T-cell (primary cell): ENCODE measurements at places on chromosomes 16 and 17.
A peak's percentile ranks its signal among the peaks of the same experiment; 100 is the strongest.

GRCh38 chr16:57134982-57135381 lies 42.6 kb downstream of the CPNE2 start:
- DNase-seq: peak; percentile 20

- no peak for DNase-seq
These were observed 84.3 kb downstream of the KSR1 start for GRCh38 chr17:27540318-27541101.

GRCh38 chr16:28821874-28822519 lies 802 bp upstream of the ATXN2L start:
- no peak for DNase-seq

DNA sequence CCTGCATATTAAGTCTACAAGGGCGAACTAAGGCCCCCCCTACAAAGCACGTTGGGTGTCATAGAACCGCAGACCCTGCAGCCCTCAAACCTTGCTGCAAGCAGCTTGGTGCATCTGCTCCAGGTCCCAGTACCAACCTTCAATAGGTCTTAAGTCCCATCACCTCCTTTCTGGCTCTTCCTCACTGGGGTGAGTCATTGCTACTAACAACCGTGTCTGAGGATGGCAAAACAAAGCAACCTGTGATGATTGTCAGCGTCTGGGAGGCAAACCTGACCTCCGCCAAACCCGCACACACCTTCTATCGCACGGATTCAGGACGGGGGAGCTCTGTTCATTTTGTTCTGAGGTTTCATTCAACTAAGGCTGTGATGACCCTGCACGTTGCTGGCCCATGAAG lies 138.9 kb downstream of the SLC39A11 start:
- DNase-seq: no peak

GRCh38 chr16:1706386-1707192 lies 594 bp downstream of the MAPK8IP3 start:
- DNase-seq: peak; percentile 46

DNA sequence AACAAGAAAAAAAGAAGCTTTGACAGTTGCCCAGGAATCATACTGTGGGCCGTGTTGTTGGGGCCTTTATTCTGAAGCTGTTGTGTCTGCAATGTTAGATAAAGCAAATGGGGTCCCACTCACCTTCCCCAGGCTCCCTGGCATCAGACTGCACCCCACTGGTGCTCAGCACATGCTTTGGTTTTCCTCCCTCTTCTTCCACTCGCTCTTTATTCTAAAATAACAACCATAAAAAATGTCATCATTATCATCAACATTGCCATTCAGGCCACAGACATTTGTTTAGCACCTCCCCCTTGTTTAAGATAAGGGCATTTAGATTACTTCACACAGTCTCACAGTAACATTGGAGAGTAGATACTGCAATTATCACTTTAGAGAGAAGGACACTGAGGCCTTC lies 8.2 kb downstream of the MYLK3 start:
- no peak for DNase-seq

DNA sequence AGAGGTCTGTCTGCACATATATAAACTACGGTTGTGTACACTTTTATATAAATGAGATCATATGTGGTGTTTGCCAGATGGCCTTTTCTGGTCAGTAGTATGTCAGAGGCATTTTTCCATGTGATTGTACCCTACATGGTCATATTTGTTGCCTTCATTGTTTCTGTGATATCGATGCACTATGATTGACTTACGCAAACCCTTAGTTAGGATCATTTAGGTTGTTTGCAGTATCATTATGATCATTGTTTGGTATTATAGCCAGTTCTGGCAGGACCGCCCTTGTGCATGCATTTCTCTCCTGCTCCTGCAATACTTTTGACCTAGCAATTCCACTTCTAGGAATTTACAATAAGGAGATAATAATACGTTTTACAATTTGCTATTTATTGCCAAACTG lies 169.1 kb downstream of the MSI2 start:
- no peak for DNase-seq

GRCh38 chr16:12296991-12297390 lies 320.5 kb downstream of the SNX29 start:
- no peak for DNase-seq
